ENCODE measurements at places on chromosomes 6 and 20.
A peak's percentile ranks its signal among the peaks of the same experiment; 100 is the strongest.

GRCh38 chr6:7512320-7512719 is 29.2 kb upstream of the DSP start:
- DNase-seq, result no peak

DNA sequence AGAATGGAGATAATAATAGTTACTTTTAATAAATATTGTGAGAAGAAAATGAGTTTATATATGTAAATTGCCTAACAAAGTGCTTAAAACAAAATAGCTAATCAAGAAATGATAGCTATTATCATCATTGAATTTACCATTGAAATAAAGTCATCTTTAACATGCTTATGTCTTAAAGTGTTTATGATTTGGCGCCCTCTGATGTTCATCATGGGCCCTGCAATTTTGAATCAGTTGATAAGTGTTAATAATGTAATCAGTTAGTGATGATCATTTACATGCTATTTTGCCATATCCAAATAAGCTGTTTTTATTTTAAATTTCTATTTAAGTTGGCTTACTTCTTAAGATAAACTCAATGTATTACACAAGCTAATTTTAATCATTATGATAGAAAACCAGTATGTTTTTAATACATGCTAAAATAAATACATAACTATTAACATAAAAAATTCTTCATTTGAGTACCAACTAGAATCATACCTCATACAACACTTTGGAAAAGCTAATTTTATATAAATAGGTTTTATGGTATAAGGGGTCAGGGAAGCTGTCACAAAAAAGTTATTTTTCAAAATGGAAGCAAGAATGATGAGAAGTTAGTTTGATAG is 39.2 kb upstream of the TPD52L1 start:
- DNase-seq, result no peak

DNA sequence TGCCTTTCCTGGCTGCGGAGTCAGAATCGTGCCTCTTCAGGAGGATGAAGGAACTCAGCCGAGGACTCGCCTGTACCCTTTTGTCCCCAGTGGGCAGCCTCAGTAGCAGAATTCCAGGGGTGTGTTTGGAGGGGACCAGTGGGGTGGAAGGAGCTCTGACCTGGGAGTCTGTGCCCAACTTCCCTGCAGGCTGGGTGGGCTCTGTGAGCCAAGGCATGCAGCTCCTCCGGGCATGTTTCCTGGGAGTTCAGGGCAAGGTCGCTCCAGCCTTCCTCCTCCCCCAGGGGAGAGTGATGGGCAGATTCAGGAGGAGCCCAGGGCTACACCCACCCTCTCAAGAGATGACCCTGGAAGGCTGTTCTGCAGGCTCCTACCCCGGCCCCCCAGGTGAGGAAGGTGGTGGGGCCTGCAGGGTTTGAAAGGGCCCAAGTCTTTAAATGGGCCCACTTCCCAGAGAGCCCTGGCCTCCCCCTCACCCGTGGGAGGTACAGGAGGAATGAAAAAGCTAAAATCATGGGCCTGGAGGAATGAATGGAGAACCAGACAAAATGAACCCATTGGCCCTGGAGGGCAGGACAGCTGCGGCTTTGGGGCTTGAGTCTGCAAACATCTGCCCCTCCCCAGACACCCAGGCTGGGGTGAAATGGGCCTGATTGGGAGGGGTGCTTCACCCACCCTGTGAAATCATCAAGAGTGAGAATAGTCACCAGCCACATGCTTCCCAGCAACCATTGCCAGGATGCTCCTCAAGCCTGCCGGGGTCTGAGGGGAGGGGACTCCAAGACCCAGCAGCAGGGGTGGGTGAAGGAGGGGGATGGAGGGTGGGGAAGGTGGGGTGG is 77.6 kb upstream of the PMEPA1 start:
- DNase-seq, result no peak

- DNase-seq, result peak; percentile 86
Measured at GRCh38 chr6:21800948-21801438, 207.4 kb downstream of the SOX4 start.

GRCh38 chr6:160391419-160392116 is 43.4 kb downstream of the SLC22A3 start:
- DNase-seq, result no peak

- DNase-seq, result no peak
Measured at GRCh38 chr6:106685833-106686232, 56.5 kb downstream of the QRSL1 start.
